Foreskin melanocyte (primary cell): ENCODE measurements at places on chromosomes 1 and 21.

GRCh38 chr1:115877511-115877910 lies 36.6 kb upstream of the NHLH2 start:
- DNase-seq, result no peak

DNA sequence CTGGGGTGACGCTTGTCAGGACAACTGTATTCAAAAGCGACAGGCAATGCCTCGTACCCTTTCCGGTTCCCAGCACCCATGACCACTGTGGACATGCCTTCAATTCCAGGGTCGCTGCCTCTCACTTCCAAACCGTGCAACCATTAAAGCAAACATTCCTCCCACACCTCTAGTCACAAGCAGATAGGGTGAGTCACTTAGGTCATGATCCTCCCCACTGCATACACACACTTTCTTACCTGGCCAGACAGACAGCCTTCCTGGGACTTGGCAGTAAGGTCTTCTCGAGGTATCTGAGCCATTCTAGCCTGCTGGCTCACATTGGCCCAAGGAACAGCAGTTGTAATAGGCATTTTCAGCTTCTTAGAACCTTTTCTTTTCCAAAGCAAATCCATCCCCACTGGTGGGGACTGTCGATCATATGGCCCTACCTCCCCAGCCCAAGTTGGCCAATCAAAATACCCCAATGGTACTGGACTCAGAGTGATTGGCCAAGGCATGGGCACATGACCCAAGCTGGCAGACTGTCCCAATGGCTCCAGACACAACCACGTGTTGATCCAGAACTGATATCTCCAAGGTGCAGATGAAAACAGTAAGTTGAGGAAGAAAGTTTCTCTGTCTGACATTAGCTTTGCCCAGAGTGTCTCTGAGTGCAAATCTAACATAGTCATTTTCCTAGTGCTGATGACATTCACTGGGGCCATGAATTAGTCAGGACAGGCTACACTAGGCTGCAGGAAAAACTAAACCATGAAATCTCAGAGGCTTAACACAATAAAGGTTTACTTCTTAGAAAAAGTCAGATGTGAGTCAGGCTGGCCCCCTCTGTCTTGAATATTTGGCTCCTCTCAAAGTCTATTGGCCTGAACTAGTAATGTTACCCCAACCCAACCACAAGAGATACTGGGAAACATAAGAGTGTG lies 113.8 kb downstream of the RRAGC start:
- DNase-seq, result no peak

- DNase-seq, result no peak
Observed at GRCh38 chr1:201912832-201913231, 24.1 kb downstream of the SHISA4 start.

- DNase-seq, result peak; percentile 42
Observed at GRCh38 chr1:229440851-229441537, 7.1 kb upstream of the ACTA1 start.

GRCh38 chr1:112509660-112510178 lies 954 bp downstream of the WNT2B start:
- no peak for DNase-seq

DNA sequence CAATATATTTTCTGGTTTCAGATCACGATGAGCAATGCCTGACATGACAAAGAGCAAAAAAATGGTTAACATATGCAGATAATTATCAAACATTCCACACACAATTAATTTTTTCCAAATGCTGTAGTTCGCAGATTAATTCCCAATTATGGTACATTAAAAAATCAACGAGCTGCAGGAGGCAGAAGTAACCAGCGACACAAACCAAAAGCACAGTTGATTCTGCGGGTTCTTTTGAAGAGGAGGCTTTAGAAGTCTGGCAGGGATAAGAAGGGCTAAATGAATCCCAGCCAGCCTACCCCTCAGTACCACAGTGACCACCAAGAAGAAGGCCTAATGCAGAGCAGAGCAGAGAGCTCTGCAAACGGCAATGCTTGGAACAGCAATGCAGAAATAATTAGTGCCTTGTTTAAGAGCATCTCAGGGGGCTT lies 17.0 kb upstream of the KNCN start:
- DNase-seq, result no peak

GRCh38 chr21:33246963-33247362 lies 17.2 kb downstream of the IFNAR2 start:
- DNase-seq, result no peak

DNA sequence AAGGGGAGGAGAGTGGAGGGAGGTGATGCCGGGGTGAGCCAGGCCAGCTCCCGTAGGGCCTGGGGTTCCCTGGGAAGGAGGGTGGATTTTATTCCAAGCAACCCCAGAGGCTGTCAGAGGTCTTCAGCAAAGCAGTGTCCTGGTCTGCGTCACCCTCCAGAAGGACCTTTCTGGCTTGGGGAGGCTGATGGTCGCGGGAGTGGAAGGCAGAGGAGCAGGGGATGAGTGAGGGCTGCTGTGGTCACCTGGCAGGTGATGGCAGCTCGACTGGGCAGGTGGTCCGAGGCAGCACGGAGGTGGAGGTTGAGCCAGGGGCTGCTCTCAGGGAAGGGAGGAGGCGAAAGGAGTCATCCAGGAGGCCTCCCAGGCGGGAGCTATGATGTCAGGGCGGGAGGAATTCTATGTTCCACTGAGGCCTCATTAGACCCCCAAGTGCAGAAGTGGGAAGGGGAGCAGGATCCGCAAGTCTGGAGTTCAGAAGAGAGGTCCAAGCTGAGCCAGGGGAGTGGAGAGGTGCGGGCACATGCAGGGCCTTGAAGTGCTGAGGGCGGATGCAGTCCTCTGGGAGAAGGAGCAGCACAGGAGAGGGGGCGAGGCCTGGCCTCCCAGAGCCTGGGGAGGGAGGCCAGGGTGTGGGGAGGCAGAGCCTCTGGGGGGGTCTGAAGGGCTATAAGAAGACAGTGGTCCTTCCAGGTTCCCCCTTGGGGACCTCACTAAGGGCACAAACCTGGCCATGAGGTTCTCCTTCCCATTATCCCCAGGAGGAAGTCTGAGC lies 33.3 kb downstream of the BMP8A start:
- no peak for DNase-seq

- DNase-seq, result no peak
Observed at GRCh38 chr1:27360159-27361043, 6.4 kb downstream of the MAP3K6 start.

GRCh38 chr1:178324003-178324402 lies 172.8 kb downstream of the CLEC20A start:
- DNase-seq, result no peak

DNA sequence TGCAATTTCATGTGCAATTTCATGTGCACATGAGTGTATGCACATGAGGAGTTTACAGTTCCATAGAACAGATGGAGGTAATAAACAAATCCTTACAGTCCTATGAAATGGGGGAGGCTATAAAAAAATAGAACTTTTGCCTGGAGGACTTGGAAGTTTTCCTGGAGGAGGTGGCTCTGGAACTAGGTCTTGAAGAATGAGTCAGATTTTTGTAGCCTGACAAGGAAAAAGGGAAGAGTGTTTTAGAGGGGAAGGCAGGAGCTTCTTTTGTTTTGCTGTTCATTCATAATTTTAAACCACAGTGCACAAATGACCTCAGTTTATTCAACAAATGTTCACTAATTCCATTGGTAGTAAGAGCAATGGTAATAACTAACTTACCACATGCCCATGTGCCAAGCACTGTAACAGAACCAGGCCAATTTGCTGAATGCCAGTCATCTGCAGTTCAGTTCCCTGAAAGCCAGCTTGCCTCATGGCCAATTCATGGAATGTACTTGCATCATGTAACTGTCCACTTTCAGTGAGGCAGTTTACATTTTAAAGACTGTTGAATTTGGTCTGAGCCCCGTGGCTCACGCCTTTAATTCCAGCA lies 2.7 kb downstream of the DIO1 start:
- DNase-seq, result peak; percentile 89
